ENCODE measurements at places on chromosomes 12 and 14. TPM values are rescaled to one million over a fixed set of nuclear protein-coding genes. Genes with fewer than 3 reads are reported as not detected.

- no peak for DNase-seq
These were observed 89.1 kb downstream of the STXBP6 start for GRCh38 chr14:24960816-24961215.

DNA sequence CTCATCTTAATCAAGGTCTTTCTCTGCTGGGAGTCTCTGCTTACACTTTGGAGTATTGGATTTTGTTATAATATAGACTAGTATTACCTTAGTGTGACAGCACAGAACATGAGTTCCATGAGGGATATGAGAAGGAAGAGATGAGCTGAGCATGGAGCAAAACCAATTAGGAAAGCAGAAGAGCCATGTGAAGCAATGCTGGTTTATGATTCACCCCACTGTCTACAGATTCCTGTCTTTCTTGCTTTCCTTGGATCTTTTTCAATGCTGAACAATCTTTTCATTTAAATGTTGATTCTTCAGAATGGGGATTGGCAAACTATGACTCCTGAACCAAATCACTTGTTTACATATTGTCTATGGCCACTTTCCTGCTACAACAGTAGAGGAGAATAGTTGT lies 70.4 kb upstream of the KITLG start:
- DNase-seq: no peak

The KRT85 gene
- polyA plus RNA-seq: not detected

- no peak for DNase-seq
These were observed 296.3 kb upstream of the PRKD1 start for GRCh38 chr14:30223966-30224365.

The RNASE4 gene
- 11.2 TPM for polyA plus RNA-seq

All from heart right ventricle (tissue), 16 donors.